DMS53 (cell line): ENCODE measurements at places on chromosomes 1 and 21.

DNA sequence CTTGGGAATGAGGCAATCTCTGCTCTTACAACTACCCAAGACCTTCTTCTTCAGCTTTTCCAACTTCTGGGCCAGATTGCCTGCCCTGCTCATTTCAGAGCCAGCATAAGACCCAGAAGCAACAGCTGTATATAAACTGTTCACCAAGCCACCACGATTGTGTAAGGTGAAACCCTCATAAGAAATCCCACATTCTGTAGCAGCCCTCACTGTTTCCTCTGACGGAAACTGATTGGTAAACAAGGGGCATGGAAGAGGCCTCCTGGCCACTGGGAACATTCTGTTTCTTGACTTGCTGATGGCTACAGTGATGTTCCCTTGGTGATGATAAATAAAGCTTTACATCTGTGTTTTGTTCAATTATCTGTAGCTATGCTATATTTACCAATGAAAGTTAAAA is 39.7 kb upstream of the EXO1 start:
- no peak for DNase-seq

GRCh38 chr1:57188168-57188567 is 222.4 kb upstream of the C8B start:
- no peak for DNase-seq

DNA sequence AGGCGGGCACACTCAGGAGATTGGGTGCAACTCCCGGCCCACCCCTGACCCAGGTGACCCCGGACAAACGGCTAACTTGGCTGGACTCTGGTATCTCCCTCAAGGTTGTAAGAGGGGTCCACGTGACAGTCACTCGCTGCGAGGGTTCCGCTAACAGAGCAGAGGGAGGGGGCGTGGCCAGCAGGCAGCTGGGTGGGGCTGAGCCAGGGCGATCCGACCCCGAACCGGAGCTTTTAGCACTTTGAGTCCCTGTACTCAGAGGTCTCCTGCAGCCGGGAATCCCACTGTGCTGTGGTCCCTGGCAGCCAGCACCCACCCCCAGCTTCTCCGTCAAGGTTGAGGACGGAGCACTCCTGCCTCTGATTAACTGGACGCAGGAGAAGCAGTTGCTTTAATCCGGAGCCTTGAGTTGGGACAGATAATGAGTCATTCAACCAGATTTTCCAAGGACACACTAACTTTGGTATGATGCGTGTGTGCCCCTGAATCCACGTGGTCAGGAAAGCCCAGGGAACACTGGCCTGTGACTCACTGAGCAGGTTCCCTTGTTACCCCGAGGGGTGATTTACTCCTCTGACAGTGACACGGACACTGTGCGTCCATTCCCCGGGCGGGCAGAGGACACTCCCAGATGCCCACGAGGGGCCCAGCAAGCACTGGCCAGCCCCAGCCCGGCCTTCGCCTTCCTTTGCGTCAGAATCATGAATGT is 16.8 kb downstream of the TRPM2 start:
- peak; percentile 53 for DNase-seq

- DNase-seq = peak; percentile 22
Measured at GRCh38 chr1:1531947-1532346, 8.5 kb downstream of the TMEM240 start.

DNA sequence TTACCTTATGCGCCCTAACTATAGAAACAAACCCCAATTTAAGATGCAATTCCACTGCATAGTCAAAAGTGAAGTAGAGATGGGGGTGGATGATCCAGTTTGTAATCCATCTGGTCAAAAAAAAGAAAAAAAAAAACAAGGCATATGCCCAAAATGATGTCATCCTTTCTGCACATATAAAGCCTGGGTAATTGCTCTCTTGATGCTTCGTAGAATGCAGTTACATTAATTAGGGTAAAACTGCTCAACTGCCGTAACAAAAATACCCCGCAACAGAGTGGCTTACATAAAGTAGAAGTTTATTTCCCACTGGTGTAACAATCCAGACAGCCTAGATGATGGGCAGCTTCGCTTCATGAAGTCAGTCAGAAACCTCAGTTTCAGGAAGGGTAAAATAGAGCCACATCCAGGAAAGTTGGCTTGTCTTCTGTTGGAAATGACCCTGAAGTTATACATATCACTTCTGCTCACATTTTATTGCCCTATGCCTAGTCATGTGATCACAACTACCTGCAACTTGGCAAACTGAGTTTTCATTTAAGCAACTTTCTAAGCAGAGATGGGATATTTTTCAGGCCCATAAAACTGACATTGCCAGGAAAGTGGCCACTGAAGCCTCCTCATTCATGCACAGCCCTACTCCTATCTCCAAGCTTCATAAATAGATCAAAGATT is 221.7 kb downstream of the C1orf94 start:
- DNase-seq = no peak

GRCh38 chr1:185200889-185201288 is 43.9 kb downstream of the SWT1 start:
- DNase-seq = no peak

DNA sequence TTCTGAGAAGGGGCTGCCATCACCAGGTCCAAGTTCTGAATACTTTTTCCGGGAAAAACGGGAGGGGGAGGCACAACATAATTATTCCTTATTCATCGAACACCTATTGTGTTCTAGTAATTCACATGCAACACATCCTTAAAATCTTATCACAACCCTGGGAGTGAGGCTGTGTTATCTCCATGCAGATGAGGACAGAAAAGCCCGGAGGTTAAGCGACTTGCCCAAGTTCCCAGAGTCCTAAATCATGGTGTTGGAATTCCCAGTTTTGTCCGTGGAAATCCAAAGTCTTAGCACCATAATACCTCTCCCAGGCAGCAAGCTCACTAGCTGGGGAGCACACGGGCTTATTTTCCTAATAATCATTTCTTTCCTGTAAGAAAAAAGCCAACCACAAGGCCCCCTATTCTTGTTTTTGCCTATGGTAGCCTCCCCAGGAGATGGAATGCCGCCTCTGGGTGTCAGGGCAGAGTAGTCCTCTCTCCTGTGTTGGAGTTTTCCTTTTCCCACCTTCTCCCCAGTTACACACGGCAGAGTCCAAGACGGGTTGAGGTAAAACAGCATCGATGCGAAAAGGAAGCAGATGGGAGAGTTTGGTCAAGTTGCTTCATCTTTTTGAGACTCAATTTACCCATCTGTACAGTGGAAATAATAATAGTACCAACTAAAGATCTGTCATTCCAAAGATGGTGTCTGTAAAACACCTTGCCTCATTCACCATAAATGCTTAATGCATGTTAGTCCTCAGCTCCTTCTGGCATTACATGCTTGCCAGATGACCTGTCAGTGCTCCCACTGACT is 228.0 kb upstream of the TMEM51 start:
- no peak for DNase-seq

- no peak for DNase-seq
Measured at GRCh38 chr1:185151215-185151614, 5.5 kb downstream of the TRMT1L start.

- DNase-seq = no peak
Measured at GRCh38 chr1:94723463-94723862, 96.7 kb upstream of the SLC44A3 start.

DNA sequence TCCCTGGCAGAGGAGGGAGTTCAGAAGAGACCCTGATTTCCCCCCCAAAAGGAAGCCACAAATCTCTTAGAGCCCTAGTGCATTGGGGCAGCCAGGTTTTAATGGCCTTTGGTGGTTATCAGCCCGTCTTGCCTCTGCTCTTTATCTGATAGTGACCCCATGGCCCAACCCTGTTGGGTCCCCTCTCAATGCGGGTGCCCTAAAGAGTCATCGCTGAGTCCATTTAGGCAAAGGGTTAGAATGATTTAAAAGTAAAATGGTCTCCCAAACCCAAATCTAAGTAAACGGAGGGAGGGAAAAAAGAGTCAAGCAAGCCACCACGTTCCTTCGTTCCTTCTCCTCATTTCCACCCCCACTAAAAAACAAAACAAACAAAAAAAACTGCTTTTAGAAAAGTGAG is 164.0 kb downstream of the RUNX1 start:
- DNase-seq = no peak

DNA sequence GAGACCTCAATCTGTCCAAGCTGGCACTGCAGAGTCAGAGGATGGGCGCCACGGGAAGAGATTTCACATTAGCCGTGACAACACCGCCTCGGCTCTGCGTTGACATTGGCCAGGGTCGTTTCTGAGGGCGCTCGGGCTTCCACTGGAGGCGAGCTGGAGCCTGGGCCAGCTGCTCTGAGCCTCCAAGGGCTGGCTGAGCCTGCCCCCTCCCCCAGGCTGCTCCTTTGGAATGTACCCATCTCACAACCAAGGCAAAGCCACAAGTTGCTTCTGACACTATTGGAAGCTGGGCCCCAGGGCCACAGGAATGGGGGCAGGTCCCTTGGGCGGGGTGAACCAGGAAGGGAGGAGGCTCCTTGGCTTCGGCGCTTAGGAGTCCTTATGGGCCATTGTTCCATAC is 12.7 kb downstream of the GPR3 start:
- DNase-seq = no peak

- DNase-seq = no peak
Measured at GRCh38 chr1:198806861-198807260, 168.0 kb downstream of the PTPRC start.

DNA sequence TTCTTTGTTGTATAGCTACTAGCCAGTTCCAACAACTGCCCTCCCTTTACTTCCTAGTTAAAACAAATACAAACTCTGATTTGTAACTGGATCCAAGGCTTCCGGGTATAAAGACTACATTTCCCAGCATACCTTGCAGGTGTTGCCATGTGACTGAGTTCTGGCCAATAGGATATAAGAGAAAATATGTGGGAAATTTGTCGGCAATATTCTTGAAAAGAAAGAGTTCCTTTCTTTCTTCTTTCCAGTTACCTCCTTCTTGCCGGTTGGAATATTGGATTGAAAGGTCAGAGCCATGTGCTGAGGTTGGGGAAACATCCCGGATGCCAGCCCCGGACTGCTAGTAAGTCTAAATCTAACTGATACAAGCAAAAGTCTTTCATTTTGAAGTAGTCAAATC is 23.0 kb upstream of the ZBTB40 start:
- peak; percentile 88 for DNase-seq

DNA sequence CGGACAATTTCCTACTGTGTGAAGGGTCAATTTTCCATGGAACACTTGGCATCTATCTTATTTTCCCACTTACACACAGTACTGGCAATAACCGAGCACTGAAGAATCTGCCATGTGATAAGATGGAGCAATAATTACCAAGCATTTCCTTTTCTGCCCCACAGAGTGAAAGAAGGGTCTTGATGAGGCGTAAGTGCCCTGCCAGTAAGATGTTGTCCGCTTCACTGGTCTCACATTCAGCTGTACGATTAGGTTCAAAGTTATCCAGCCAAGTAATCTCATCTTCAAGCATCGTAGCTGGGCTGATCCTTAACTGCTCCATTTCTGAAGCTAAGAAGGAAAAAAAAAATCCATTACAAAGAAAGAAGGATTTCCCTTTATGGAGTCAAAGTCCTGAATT is 67.8 kb downstream of the PCSK9 start:
- no peak for DNase-seq

DNA sequence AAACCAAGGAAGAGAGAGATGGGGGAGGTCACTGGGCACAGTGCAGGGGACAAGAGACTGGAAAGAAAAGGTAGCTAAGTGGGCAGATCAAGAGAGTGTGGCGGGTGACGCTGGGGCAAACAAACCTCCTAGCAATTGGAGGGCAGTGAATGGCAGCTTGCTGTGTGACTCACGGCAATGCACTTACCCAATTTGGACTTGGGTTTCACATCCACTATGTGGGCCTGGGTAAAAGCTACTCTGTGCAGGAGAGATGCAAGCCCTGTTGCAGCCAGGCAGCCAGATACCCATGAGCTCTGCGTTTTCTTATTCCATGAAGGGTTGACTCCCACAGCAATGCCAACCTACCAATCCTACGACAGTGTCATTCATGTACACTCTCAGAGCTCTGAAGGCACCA is 9.5 kb downstream of the PLXNA2 start:
- peak; percentile 85 for DNase-seq

DNA sequence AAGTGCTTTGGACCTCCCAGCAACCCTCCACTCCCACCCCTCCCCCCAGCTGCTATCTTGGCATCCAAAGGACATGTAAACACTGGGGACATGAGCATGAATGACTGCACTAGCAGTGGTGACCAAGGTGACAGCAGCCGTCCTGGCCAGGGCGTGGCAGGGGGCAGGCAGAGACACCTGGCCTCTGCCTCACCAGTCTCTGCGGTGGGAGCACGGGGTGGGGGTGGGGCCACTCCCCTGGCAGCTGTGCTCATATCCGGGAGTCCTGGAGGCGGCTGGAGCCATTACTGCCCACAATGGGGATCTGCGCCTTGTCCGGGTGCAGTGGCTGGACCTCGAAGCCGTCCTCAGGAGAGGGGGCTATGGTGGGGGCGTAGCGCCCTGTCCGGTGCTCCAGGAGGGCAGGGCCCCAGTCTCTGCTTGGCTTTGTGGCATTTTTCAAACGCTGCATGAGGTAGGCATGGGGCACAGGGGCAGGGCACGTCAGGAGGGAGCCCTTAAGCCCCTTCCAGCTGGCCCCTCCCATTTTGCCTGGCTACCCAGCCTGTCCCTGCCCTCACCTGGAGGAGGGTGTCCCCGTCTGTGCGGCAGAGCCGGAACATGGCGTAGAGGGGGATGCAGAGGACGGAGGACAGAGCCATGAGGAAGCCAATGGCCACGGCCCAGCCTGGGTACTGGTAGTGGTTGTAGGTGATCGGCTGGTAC is 6.0 kb downstream of the CCDC24 start:
- DNase-seq = peak; percentile 92

DNA sequence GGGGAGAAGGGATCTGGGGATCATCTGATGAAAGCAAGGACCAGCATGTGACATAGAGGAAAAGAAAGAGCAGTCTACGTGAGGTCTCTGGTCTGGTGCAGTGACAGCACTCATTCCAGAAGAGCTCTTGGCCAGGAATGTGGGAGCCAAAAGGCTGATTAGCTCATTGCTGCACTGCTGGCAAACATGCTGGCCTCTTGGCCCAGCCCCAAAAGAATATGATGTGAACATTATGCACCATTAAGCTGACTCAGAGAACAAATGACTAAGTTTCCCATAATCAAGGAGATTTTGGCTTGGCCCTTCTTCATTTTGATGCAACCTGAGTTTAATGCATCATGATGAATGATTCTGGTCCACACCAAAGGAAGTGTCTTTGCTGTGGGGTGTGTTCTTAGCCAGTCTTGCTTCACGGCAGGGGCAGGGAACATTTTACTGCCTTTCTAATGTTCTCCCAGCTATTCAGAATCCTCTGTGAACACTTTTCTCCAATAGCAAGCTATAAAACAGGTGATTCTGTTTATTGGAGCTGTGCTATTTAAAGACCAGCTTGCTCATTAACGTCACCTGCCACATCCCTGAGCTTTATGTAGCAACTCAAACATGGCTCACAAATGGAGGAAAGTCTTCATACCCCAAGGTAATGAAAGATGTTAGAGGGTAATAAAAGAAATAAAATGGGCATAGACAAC is 55.1 kb downstream of the PCBP3 start:
- no peak for DNase-seq
